ENCODE measurements at places on chromosomes 11 and 22. TPM values are rescaled to one million over a fixed set of nuclear protein-coding genes. Genes with fewer than 3 reads are reported as not detected.

MOGAT2 gene
- not detected for polyA plus RNA-seq

RIN1 gene
- 7.6 TPM for polyA plus RNA-seq

SPDYC gene
- polyA plus RNA-seq, result 0.64 TPM

MB gene
- not detected for polyA plus RNA-seq

TMPRSS13 gene
- polyA plus RNA-seq, result 0.17 TPM

ARL2 gene
- 34.4 TPM for polyA plus RNA-seq

CFL1 gene
- polyA plus RNA-seq, result 2,233 TPM

ZNRF3 gene
- polyA plus RNA-seq, result not detected

KRTAP5-7 gene
- polyA plus RNA-seq, result not detected

TMEM151A gene
- not detected for polyA plus RNA-seq

SLC22A8 gene
- polyA plus RNA-seq, result not detected

PDGFD gene
- polyA plus RNA-seq, result 0.05 TPM

OR52E8 gene
- not detected for polyA plus RNA-seq

TSGA10IP gene
- polyA plus RNA-seq, result 0.67 TPM

NRXN2 gene
- not detected for polyA plus RNA-seq

WNT11 gene
- 0.21 TPM for polyA plus RNA-seq

PANX2 gene
- polyA plus RNA-seq, result 4.8 TPM

OR8A1 gene
- not detected for polyA plus RNA-seq

MAPK8IP2 gene
- polyA plus RNA-seq, result not detected

ARFIP2 gene
- 43.8 TPM for polyA plus RNA-seq

SMTNL1 gene
- polyA plus RNA-seq, result not detected

ANGPTL5 gene
- not detected for polyA plus RNA-seq

SYT12 gene
- polyA plus RNA-seq, result not detected

SMTN gene
- 7.9 TPM for polyA plus RNA-seq

MYO7A gene
- 3.6 TPM for polyA plus RNA-seq

NAV2 gene
- polyA plus RNA-seq, result not detected

APOL6 gene
- 13.6 TPM for polyA plus RNA-seq

LMO2 gene
- 48.8 TPM for polyA plus RNA-seq

CST6 gene
- not detected for polyA plus RNA-seq

Measured in CD14-positive monocyte (primary cell).